Liver (tissue), 10 donors: ENCODE measurements at places on chromosomes 7 and 10. TPM values are rescaled to one million over a fixed set of nuclear protein-coding genes. Genes with fewer than 3 reads are reported as not detected.

PROSER2 gene
- 9.0 TPM for polyA plus RNA-seq

DNA sequence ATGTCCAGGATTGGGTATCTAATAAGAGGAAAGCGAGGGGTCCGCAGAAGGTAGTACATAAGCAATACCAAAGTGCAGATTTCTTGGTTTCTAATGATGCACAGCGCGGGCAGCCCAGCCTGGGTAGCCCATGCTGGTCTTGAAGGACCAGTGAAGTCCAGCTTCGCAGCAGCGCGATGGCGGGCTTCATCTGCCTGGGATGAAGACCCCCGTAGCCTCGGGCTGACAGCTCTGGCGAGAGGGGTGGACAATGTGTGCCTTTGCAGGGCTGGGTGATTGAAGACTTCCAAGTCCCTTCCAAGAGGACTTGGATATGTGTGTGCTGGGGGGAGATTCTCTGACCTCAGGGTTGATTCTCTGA is 2.2 kb downstream of the SORCS3 start:
- DNase-seq = no peak

DNA sequence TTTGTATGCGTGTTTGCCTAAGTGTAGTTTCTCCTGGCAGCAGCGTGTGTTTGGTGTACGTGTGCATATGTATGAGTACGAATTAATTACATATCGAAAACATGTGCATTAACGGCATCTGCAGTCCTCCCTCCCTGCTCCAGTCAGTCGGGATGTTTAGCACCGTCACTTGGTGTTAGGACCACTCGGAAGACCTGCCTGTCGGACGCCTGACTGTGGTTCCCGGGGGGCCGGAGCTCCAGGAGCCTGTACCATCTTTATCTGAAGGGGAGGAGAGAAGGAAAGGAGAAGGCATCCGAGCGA is 1.1 kb upstream of the CNTNAP2 start:
- no peak for DNase-seq

DNA sequence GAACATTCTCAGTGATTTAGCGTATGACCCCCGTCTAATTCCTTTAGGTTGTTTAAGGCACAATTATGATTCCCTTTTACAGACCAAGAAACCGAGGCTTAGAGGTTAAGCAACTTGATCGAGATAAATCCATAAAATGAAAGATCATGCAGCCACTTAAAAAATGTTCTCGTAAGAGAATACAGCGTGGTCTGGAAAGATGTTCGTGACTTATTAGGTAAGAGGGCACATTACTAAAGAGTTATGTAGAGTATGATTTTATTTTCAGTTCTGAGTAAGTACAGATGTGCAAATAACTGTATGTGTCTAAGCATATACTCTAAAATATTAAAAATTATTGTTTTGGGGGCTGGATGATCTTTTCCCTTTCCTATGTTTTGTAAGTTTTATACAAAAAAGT is 575.1 kb downstream of the PARD3 start:
- no peak for DNase-seq

GRCh38 chr7:30184791-30185487 is 50.2 kb downstream of the MTURN start:
- DNase-seq = no peak

DNA sequence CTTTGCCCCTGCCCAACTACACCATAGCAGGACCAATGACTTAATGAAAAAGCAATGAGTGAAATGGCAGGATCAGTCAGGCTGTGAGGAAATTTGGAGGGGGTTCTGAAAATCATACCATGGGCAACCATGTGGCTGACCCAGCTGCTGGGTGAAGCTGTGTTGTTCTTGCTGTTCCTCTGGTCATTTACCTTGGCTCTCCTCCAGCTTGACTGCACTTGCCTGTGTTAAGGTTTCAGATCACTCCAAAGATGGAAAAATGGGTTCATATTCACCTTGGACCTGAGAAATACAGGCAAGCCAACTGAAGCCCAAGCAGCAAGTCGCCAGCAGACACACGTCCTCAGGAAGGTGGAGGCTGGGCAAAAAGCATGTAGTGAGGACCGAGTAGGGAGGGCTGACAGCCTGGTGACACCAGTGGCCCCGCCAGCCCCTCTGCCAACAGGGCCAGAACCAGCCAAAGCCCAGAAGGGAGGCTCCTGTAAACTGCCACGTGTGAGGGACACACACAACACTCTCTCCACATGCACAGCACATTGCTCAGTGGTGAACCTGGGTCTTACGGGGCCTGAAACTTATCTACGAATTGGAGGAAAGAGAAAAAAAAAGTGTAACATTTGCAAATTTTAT is 40.1 kb downstream of the PARP12 start:
- no peak for DNase-seq

CFAP69 gene
- polyA plus RNA-seq = 1.2 TPM

AOC1 gene
- 0.01 TPM for polyA plus RNA-seq

CLIP2 gene
- polyA plus RNA-seq = 1.5 TPM

DNA sequence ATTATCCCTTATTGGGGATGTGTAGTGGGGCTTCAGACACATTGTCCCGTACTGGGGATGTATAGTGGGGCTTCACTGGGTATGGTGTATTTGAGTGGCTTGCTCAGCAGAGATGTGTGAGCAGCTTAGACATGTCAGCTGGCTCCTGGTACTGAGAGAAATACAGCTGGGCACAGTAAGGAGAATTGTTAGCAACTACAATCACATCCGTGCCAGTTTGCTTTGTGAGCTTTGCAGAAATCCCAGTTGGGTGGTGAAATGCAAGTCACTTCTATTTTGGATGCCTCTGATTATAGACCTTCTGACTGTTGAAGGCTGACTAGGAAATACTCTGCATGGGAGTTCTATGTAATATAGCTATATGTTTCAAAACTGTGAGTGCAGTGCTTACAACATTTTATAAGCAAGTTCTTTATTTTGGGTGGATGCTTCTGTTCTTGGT is 10.8 kb downstream of the CCNY start:
- no peak for DNase-seq

BAMBI gene
- 5.6 TPM for polyA plus RNA-seq

- DNase-seq = no peak
Measured at GRCh38 chr7:133480868-133481267, 228.0 kb downstream of the EXOC4 start.

FAM171A1 gene
- 6.6 TPM for polyA plus RNA-seq

DNA sequence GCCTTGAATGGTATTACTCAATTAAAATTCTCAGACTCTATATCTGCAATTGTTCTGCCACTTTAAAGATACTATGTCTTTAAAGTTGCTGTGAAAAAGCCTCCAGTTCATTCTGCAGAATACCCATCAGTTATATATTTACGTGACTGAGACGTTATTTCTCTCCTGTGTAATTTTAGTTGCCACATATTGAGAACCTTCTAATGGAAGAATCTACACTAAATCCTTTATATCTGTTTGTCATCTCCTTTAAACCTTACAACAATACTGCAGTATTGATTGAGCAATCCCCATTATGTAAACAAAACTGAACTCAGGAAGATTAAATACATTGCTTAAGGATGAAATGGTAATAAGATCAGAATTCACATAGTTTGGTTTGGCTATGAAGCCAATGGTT is 30.0 kb downstream of the GPR141 start:
- DNase-seq = no peak

- DNase-seq = no peak
Measured at GRCh38 chr7:149776289-149776688, 2.9 kb upstream of the ZNF467 start.

RSPH10B gene
- 0.11 TPM for polyA plus RNA-seq

PNLIPRP1 gene
- not detected for polyA plus RNA-seq

DNA sequence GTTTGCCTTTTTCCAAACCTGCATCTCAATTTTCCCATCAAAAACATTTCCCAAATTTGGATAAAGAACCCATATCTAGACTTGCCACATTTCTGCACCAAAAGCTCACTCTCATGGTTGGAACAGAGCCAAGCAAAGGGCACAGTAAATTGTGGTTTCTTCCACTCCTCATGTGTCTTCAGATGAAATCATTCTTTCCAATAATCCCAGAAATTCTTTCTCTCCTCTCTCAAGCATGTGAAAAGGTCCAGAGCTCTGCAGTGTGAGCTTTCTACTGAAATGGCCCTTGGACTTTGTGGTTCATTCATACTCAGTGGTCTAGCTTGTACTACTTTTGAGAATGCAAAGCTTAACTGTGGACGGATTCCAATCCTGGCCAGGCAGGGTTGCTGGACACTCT is 19.8 kb downstream of the PRSS2 start:
- DNase-seq = no peak

DNA sequence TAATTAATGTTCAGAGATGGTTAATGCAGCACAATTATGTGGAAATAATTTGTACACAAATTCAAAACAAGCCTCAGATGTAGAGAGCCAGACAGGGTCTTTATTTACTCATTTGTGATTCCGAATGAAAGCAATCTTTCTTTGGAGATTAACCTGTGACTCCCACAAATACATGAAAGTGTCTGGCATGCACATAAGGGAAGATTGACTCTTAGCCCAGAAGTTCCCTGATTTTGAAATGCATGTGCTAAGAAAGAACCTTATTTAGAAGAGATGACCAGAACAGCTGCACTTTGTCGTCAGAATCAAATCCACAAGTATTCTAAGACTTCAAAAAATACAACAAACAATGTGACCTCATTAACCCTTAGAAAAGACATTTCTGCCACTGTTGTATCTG is 45.1 kb downstream of the RNLS start:
- no peak for DNase-seq

GRCh38 chr7:30136117-30136731 is 1.4 kb downstream of the MTURN start:
- DNase-seq = no peak

DNA sequence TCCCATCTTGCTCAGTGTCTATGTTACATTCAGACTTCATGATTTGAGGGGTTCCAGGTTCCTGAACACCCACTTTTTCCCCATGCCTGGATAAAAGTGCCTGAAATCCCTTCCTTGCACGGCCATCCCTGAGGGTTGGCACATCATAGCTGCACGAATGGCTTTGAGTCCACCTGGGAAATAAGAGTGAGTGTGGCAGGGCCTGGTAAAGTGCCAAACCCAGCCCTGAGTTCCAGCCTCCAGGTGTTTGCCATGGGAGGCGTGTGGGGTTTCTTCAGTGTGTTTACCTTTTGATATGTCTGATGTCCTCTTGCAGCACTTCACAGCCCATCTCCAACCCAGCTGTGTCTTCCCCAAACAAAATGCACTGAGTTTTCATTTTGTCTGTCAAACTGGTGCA is 145.7 kb downstream of the PAXIP1 start:
- DNase-seq = no peak

DNA sequence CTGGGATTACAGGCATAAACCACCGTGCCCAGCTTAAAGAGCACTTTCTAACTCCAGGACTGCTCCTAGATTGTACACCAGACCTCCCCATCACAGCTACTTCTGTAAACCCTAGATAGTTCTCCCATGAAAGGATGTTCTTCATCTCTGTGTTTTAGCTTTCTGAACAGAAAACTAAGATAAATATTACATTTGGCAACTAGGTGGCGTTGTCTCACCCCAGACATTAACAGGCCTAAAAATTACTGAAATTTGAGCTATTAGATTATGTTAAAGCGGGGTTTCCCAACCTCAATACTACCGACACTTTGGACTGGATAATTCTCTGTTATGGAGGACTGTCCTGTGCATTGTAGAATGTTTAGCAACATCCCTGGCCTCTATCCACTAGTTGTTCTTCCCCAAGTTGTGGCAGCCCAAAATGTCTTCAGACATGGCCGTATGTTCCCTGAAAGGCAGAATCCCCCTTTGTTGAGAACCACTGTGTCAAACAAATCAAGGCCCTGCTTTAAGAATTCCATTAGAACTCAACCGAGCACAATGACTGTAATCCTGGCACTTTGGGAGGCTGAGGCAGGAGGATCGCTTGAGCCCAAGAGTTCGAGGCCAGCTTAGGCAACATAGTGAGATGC is 19.1 kb downstream of the ATOH7 start:
- no peak for DNase-seq

HDAC9 gene
- 1.0 TPM for polyA plus RNA-seq

CAMK2B gene
- 2.1 TPM for polyA plus RNA-seq

UBTD1 gene
- 11.0 TPM for polyA plus RNA-seq

ANKRD61 gene
- polyA plus RNA-seq = 0.42 TPM
